Memory B cell (primary cell): ENCODE measurements at places on chromosomes 2 and 18.
A peak's percentile ranks its signal among the peaks of the same experiment; 100 is the strongest.

GRCh38 chr18:24974431-24974830 lies 377.5 kb downstream of the ZNF521 start:
- no peak for DNase-seq
- H3K36me3 ChIP-seq, result no peaks in the 10 kb centered on the region
- H3K4me1 ChIP-seq, result no peaks in the 10 kb centered on the region
- H3K27ac ChIP-seq, result no peak overlapping the region
- H3K27me3 ChIP-seq, result no peaks in the 10 kb centered on the region

- DNase-seq, result no peak
- H3K4me1 ChIP-seq, result peaks cover 38% of the 10 kb centered on the region
- H3K4me3 ChIP-seq, result peak overlapping the region; percentile 92
- peaks cover 4% of the 10 kb centered on the region for H3K36me3 ChIP-seq
Observed at GRCh38 chr2:42359304-42359964, 1.6 kb downstream of the COX7A2L start.

- no peak overlapping the region for H3K4me3 ChIP-seq
- H3K4me1 ChIP-seq, result no peaks in the 10 kb centered on the region
- H3K36me3 ChIP-seq, result no peaks in the 10 kb centered on the region
- no peak for DNase-seq
- H3K27me3 ChIP-seq, result no peaks in the 10 kb centered on the region
Observed at GRCh38 chr2:182302174-182302573, 124.7 kb downstream of the PDE1A start.

- H3K4me1 ChIP-seq, result no peaks in the 10 kb centered on the region
- H3K4me3 ChIP-seq, result no peak overlapping the region
- H3K36me3 ChIP-seq, result no peaks in the 10 kb centered on the region
- no peaks in the 10 kb centered on the region for H3K27me3 ChIP-seq
- no peak for DNase-seq
Observed at GRCh38 chr18:38475686-38476085, 910.1 kb upstream of the CELF4 start.

GRCh38 chr2:108404784-108405397 lies 27.1 kb downstream of the SULT1C4 start:
- no peak overlapping the region for H3K4me3 ChIP-seq
- H3K4me1 ChIP-seq, result no peaks in the 10 kb centered on the region
- H3K27ac ChIP-seq, result no peak overlapping the region
- peaks cover 10% of the 10 kb centered on the region for H3K27me3 ChIP-seq
- DNase-seq, result no peak

- no peaks in the 10 kb centered on the region for H3K27me3 ChIP-seq
- H3K4me3 ChIP-seq, result no peak overlapping the region
- no peak for DNase-seq
- H3K36me3 ChIP-seq, result peaks cover 13% of the 10 kb centered on the region
- peak overlapping the region; percentile 99 for H3K27ac ChIP-seq
Observed at GRCh38 chr18:79406708-79407107, 11.0 kb downstream of the NFATC1 start.

GRCh38 chr18:70195852-70196434 lies 9.5 kb downstream of the RTTN start:
- H3K36me3 ChIP-seq, result peaks cover 27% of the 10 kb centered on the region
- peaks cover 10% of the 10 kb centered on the region for H3K4me1 ChIP-seq
- no peak overlapping the region for H3K27ac ChIP-seq
- H3K4me3 ChIP-seq, result no peak overlapping the region

- peaks cover 2% of the 10 kb centered on the region for H3K4me1 ChIP-seq
- DNase-seq, result no peak
- no peak within 1 kb of the TSS for H3K4me3 ChIP-seq
- H3K27ac ChIP-seq, result no peak within 1 kb of the TSS
- peaks cover 2% of the 10 kb centered on the region for H3K36me3 ChIP-seq
Observed at GRCh38 chr2:134838143-134838620, at the start of gene ACMSD. ACMSD (plus strand) TSS chr2:134838616; CDS start chr2:134838683, 67 bp downstream.

DNA sequence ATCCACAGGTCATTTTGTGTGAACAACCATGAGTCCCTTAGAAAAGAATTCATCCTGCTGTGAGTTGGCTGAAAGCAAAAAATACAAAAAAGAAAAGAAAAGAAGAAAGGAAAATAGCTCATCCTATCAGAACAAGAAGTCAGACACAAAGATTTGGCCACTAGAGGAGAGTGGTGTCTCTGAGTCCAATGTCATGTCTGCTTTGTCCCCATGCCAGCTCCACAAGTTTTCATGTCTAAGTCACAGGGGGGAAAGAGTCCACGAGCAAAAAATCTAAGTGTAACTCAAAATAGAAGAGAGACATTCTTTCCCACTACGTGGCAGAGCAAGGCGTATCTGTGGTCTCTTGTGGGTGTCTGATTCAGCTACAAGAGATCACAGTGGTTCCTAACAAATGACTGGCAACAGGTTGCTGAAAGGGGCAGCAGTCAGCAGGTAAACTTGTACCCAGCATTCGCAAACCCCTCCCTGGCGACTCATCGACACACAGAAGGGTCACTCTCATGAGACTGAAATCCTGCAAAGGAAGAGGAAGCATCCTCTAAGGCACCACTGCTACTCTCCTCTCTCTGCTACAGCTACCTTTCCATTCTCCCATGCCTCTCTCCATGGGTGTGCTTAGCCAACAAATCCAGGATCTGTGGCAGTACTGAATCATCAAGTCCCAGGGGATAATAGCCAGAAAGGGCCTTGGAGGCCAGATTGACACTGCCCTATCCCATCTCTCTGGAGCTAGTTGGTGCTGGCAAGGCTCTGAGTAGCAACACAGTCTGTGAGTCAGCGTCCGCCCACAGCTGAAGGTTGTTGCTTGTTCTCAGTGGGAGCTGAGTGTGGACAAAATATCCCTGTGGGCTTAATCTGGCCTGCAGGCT lies 123.0 kb upstream of the SLC39A10 start:
- peak overlapping the region; percentile 75 for H3K4me3 ChIP-seq
- peaks cover 60% of the 10 kb centered on the region for H3K4me1 ChIP-seq
- peaks cover 7% of the 10 kb centered on the region for H3K36me3 ChIP-seq
- H3K27ac ChIP-seq, result peak overlapping the region; percentile 99
- H3K27me3 ChIP-seq, result no peaks in the 10 kb centered on the region

GRCh38 chr2:64929333-64929732 lies 59.9 kb upstream of the SLC1A4 start:
- H3K36me3 ChIP-seq, result peaks cover 16% of the 10 kb centered on the region
- no peaks in the 10 kb centered on the region for H3K27me3 ChIP-seq
- peaks cover 55% of the 10 kb centered on the region for H3K4me1 ChIP-seq
- H3K27ac ChIP-seq, result no peak overlapping the region
- DNase-seq, result no peak
- no peak overlapping the region for H3K4me3 ChIP-seq

- H3K4me3 ChIP-seq, result no peak overlapping the region
- no peak overlapping the region for H3K27ac ChIP-seq
- H3K36me3 ChIP-seq, result peaks cover 13% of the 10 kb centered on the region
- no peak for DNase-seq
- no peaks in the 10 kb centered on the region for H3K27me3 ChIP-seq
Observed at GRCh38 chr2:54770211-54770610, 46.7 kb downstream of the EML6 start.

DNA sequence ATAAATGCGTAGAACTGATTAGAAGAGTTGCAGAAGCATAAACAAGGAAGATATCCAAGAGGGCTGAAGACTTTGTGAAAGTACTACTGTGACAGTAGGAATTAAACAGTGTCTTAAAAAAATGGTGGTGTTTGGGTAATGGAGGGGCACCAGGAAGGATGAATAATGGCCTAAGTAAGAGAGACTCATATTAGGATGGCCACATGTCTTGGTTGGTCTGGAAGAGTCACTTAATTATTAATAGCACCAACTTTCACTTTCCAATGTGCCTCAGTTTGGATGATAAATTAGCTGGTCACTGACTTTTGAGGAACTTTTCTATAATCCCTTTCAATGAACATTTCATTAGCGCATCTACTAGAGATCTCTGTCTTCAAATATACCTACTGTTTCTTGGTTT lies 372.2 kb downstream of the NYAP2 start:
- H3K27me3 ChIP-seq, result no peaks in the 10 kb centered on the region
- no peaks in the 10 kb centered on the region for H3K4me1 ChIP-seq
- H3K27ac ChIP-seq, result no peak overlapping the region
- DNase-seq, result no peak

- no peaks in the 10 kb centered on the region for H3K27me3 ChIP-seq
- H3K36me3 ChIP-seq, result no peaks in the 10 kb centered on the region
- DNase-seq, result no peak
- H3K27ac ChIP-seq, result no peak overlapping the region
- H3K4me3 ChIP-seq, result no peak overlapping the region
Observed at GRCh38 chr18:2903006-2903405, 56.2 kb downstream of the EMILIN2 start.

DNA sequence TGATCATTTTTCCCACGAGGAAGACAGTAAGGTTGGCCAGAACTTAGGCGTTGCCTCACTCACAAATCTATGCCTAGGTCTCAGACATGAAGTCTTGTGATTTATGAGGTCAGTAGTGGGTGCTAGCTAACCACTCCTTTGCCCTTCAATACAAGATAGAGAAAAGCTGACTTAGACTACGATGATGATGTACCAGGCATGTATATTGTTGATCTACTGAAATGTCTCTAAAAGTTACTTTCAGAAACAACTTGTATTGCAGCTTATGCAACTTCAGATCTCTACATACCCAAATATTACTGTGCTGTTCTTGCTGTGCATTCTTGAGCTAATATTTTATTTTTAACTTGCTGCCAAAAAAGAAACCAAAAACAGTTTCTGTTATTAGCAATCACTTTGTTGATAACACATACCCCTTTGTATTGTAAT lies 30.6 kb downstream of the MAPRE2 start:
- DNase-seq, result no peak
- peak overlapping the region; percentile 89 for H3K27ac ChIP-seq
- H3K27me3 ChIP-seq, result no peaks in the 10 kb centered on the region
- H3K4me1 ChIP-seq, result peaks cover 29% of the 10 kb centered on the region

DNA sequence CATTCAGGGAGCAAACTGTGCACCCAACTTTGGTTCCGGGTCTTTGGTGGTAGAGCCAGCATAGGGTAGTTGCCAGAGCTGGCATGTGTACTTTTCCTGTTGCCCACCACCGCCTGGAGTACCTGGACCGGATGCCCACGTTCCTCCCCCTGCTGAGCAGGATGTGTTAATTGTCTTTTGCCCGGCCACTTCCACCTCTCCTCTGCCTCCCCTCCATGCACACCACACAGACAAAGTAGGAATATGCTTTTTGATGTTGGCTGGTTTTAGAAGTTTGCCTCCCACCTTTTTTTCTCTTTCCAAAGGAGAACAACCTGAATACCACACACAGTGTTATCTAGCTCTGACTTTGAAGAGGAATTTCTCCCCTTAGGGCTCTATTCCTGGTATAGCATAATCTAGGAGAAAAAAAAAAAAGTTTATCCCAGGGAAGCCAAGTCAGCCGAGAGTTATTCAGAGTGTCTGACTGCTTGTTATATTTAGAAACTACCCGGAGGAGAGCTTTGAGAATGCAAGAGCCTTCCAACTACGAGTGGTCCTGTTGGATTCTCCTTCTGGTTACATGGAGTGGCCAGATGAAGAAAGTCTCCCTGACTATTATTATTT lies 111.9 kb downstream of the SETBP1 start:
- DNase-seq, result no peak
- peaks cover 17% of the 10 kb centered on the region for H3K36me3 ChIP-seq
- H3K4me3 ChIP-seq, result no peak overlapping the region
- H3K4me1 ChIP-seq, result peaks cover 41% of the 10 kb centered on the region

GRCh38 chr2:229832510-229832898 lies 89.3 kb downstream of the TRIP12 start:
- H3K27me3 ChIP-seq, result no peaks in the 10 kb centered on the region
- H3K4me1 ChIP-seq, result peaks cover 5% of the 10 kb centered on the region
- DNase-seq, result no peak

GRCh38 chr2:27721335-27721734 lies 50.2 kb upstream of the MRPL33 start:
- H3K4me1 ChIP-seq, result peaks cover 1% of the 10 kb centered on the region
- no peak overlapping the region for H3K4me3 ChIP-seq
- no peak overlapping the region for H3K27ac ChIP-seq
- no peaks in the 10 kb centered on the region for H3K36me3 ChIP-seq

DNA sequence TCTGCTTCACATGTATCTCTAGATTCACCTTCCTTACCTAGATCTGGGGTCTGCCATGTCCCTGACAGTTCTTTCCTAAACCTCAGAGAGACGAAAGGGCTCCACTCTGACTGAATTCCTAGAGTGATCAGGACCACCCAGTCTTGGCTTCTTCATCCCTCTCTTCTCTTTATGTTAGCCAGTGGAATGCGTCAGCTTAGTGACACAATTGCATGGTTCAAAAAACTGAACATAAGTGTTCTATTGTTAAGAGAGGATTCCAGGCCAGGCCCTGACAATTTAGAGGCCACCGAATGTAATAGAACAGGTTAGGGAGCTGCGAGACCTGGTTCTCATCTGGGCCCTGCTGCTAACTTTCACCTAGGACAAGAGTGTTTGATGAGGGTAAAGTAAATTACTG lies 10.0 kb downstream of the PRELID3A start:
- H3K4me3 ChIP-seq, result no peak overlapping the region
- H3K27ac ChIP-seq, result no peak overlapping the region
- no peak for DNase-seq
- H3K27me3 ChIP-seq, result peaks cover 4% of the 10 kb centered on the region

DNA sequence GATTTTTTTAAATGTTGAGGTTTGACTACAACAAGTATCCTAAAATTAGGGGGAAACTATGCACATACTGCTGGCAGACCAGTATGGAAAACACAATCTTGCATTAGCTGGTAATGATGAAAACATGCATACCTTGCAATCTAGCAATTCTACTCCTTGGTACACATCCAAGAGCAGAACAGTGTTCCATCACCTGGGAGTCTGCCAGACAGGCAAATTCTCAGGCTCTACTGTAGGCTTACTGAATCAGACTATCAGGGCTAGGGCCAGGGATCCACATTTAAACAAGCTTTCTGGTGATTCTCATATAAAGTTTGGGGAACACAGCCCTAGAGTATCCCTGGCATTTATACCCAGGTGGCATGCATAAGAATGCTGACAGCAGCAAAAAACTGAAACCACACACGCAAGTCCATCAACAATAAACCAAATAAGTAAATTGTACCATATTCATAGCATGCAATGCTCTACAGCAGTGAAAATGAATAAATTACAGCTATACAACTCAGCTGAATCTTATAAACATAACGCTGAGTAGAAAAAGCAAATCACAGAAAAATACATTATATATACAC lies 13.6 kb downstream of the CDH2 start:
- no peak overlapping the region for H3K4me3 ChIP-seq
- no peak for DNase-seq
- no peaks in the 10 kb centered on the region for H3K4me1 ChIP-seq
- no peaks in the 10 kb centered on the region for H3K36me3 ChIP-seq
- H3K27me3 ChIP-seq, result no peaks in the 10 kb centered on the region
- no peak overlapping the region for H3K27ac ChIP-seq

DNA sequence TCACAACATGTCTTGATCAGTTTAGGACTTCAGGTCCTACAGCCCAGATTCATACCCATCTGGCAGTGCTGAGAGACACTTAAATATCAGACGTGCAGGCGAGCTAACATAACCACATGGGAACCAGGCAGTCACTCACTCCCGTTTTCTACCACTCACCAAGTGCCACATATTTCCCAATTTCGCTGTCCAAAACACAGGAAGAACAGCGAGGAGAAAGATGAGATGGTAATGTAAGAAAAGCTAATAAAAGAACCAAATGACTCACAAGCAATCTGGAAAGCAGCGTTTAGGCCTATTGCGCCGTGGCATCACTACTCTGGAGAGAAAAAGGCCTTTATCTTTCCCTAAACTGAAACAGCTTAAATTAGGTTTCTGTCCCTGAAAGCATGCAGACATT lies 647.8 kb upstream of the SLC39A10 start:
- no peak overlapping the region for H3K4me3 ChIP-seq
- no peaks in the 10 kb centered on the region for H3K27me3 ChIP-seq
- no peaks in the 10 kb centered on the region for H3K36me3 ChIP-seq
- no peaks in the 10 kb centered on the region for H3K4me1 ChIP-seq
- no peak for DNase-seq
- no peak overlapping the region for H3K27ac ChIP-seq
